ENCODE measurements at places on chromosomes 16 and 17. TPM values are rescaled to one million over a fixed set of nuclear protein-coding genes. Genes with fewer than 3 reads are reported as not detected.

Gene CCR7
- 0.65 TPM for polyA plus RNA-seq

Gene CRHR1
- not detected for polyA plus RNA-seq

Gene CD300H
- polyA plus RNA-seq: not detected

Gene ZNF785
- 8.3 TPM for polyA plus RNA-seq

Gene TMEM235
- polyA plus RNA-seq: not detected

Gene SLC52A1
- polyA plus RNA-seq: 0.08 TPM

Measured in muscle of arm (tissue), 14 donors.